LoVo (cell line): ENCODE measurements at places on chromosomes 7 and 10.
A peak's percentile ranks its signal among the peaks of the same experiment; 100 is the strongest.

DNA sequence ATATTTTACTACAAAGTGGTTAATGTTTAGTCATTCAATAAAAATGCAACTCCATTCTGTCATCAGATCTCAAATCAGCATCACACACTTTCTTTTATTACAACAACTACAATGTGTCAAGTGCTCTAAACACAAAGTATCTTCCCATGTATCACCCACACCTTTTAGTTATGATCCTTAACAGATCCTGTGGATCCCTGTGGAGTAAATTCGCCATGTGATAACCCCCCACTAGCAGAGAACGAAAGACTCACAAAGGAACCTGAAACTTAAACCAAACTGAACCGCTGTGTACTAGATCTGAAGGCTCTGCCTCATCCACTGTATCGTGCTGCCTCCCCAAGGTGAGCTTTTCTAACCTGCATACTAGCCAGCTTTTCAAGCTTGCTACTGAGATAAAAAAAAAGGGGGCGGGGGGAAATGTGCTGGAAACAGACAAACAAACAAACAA is 1.7 kb downstream of the DPY19L1 start:
- DNase-seq = peak; percentile 12

DNA sequence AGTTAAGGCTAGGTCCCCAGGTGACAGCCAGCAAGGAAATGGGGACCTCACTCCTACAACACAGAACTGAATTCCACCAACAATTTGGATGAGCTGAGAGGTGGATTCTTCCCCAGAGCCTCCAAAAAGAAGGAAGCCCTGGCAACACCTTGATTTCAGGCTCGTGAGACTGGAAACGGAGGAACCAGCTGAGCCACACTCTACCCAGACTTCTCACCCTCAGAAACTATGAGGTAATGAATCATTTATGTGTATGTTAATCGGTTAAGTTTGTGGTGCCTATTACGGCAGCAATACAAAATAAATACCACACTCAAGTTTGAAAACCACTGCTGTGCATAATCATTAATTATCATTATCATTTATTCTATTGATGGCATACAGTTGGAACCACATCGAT is 532.4 kb upstream of the ANKRD30A start:
- DNase-seq = no peak

GRCh38 chr10:11173042-11173441 is 155.4 kb downstream of the CELF2 start:
- DNase-seq = no peak

DNA sequence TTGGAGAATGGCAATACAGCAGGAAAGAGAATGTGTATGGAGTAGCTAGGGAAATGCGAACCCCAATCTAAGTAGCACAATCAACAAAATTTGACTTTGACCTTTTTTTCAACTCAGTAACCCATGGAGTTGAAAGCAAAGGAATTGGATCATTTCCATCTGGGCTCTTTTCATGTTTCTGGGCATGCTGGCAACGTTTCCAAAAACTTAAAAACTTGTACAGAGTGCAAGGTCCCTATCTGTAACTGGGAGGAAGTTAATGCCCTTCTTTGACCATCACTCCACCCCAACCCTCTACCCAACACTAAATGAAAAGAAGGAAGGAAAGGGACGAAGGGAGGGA is 1.3 kb upstream of the HIBADH start:
- no peak for DNase-seq

DNA sequence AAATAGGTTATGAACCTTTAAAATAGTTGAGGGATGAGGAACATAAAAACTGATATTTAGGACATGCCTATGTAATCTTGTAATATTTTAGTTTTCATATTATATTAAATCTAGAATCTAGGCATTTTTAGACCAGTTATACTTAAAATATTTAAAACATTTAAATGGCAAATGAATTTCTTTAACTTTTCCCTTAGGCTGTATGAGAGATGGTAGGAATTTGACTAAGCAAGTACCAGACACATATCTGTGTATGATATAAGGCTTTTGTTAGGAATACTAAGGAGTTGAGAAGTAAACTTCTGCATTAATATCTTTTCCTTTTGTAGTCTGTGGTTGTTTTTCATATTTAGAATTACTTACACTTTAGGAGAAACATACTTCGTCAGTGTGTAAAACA is 25.1 kb downstream of the SEPTIN7 start:
- DNase-seq = no peak

DNA sequence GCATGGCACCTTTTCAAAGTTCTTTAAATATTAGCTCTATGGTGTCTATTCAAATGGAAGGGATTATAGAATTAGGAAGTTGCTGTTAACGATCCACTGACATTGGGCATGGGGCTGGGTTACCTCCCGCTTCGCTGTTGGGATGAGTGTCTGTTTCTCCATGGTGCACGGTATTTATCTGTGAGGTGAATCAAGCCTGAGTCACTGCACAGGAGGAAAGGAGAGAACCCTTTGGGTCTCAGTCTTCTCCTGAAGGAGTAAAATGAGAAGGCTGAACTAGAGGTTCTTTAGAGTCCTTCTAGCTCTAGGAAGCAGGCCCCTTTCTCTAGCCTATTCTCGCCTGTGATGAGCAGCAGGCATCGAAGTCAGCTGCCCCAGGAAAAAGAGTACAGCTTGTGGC is 7.3 kb downstream of the JCAD start:
- no peak for DNase-seq

DNA sequence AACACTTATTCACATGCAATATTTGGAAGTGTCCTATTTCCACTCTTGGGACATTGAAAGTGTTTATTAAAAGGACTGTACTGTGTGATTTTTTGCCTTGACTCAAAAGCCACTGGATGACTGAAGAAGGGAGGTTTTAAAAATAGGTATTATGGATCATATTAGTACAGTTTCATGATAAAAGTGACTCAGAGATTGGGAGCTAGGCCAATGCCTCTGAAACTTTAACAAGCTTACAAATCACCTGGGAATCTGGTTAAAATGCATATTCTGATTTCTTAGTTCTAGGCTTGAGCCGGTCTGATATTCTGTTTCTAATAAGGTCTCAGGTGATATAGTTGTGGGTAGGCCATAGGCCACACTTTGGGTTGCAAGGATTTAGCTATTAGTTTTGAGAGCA is 191.2 kb downstream of the PLXDC2 start:
- DNase-seq = no peak

- no peak for DNase-seq
Observed at GRCh38 chr7:158096582-158096981, 491.0 kb downstream of the PTPRN2 start.

- no peak for DNase-seq
Observed at GRCh38 chr10:113057948-113058522, 108.0 kb downstream of the TCF7L2 start.

DNA sequence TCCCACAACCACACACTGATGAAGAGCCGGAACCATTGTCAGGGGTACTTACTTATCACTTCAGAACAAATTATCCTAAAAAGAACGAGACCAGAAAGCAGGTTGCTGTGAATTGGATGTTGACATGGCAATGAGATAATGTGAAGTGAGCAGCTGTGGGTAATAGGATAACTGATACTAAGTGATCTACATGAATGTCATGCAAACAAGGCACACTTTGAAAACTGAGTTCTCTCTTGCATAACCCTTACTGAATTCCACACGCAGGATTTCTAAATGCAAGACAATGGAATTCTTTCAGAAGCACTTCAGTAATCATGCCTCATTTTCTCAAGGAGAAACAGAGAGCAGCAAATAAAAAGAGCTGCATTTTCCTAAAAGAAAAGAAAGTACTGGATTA is 242.5 kb upstream of the TMEM229A start:
- no peak for DNase-seq

DNA sequence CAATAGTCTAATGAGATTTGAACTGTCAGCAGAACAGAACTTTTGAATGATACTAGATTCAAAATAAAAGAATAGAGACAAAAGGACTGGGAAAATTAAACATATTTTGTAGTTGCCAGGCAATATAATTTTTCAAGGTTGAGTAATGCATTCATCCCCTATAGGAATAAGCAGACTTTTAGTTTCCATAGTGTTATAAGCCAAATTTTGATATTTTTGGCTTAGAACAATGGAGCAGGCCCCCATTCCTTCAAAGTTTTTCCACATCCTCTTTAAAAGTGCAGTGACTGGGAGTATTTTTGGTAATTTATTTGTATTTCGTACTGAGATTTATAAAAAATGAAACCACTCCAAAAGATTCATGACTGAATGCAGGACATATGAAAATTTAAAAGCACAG is 24.0 kb downstream of the MEOX2 start:
- DNase-seq = no peak

DNA sequence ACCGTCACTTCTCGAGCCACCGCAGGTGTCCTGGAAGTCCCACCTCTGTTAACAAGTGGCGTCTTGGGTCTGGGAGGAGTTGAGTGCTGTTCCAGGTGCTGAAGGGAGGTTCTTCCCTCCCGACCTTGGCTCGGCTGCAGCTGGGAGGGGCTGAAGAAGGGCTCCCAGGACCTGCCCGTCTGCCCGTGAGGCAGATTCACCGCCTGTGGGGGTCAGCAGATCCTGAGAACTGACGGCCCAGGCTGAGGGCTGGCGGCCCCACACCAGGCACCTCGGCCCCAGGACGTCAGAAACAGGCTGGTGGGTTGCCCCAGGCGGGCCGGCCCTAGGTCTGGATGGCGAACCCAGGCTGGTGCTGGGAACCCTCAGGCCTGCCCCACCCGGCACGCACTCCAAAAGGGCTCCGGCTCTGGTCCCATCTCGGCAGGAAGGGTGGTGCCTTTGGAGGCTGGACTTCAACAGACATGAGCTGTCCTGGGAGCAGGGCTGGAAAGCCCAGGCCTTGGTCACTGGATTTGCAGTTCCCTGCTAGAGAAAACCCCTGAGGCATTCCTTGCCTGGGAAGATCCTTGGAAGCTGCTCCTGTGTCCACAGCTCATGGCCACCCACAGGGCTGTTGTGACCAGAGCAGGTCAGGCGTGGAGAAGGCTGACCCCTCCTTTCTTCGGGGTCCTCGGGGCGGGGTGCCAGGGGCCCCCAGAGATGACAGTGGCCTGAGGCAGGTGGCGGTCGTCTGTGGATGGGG is 42.6 kb upstream of the CFAP46 start:
- no peak for DNase-seq

GRCh38 chr7:9680713-9681112 is 1247.3 kb downstream of the NXPH1 start:
- no peak for DNase-seq

DNA sequence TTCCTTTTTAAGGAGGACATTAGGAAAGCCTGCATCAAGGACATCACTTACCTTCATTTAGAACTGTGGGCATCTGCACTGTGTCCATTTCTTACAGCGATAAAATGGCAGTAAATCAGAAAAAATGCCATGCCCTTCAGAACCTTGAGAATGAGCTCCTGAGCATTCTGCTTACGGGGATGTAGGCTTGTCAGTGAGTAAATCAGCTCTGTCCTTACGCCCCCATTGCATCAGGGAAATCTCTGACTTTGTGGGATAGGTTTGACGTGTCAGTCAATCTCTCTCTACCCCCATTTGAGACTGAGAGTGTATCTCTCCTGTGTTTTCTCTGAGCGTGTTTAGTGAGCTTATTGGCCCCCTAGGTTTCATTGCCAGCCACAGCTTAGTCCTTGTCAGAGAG is 837.1 kb downstream of the LRMDA start:
- DNase-seq = no peak

GRCh38 chr10:128062331-128062880 is 63.8 kb downstream of the MKI67 start:
- DNase-seq = no peak

DNA sequence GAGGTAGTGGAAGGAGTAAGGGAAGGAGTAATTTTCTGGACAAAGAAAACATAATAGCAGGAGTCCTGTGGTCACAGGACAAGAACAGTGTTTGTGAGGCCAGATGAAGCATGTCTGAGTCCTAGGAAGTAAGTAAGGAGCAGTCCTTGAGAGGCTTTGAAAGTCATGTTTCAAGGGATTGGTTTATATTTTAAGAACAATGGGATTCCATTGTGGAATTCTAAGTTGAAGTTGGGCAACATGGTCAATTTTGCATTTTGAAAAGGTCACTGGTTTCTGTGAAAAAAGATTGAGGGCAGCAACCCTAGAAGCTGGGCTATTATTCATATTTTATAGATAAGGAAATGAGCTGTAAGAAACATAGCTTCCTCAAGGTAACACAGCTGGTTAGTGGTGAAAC is 10.8 kb upstream of the SLC25A28 start:
- DNase-seq = no peak

GRCh38 chr7:37247861-37248260 is 200.8 kb downstream of the ELMO1 start:
- DNase-seq = no peak

DNA sequence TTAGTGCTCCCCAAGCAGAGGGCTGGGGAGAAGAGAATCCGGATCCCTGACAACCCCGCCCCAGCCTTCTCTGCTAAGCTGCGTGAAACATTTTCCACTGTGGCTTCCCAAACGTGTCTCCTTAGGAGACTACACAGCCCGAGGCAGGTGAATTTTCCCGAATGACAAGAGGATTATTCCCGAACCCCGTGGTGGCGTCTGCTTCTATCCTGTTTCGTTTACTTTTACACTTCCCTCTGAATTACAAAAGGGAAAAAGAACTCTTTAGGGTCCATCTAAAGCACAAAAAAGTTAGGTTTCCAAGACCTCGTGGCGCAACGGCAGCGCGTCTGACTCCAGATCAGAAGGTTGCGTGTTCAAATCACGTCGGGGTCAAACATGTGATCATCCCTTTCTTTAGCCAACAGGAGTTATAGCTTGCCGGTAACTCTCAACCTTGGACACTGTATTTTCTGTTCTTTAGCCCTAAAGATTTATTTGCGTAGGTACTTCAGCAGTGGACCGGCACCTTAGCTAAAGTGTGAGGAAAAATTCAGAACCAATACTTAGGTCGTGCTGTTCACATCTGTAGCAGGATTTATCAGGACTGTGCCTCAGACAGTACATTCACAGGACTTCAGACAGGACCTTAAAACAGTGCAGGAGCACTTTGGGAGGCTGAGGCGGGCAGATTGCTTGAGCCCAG is 3.2 kb upstream of the ZNF789 start:
- no peak for DNase-seq

DNA sequence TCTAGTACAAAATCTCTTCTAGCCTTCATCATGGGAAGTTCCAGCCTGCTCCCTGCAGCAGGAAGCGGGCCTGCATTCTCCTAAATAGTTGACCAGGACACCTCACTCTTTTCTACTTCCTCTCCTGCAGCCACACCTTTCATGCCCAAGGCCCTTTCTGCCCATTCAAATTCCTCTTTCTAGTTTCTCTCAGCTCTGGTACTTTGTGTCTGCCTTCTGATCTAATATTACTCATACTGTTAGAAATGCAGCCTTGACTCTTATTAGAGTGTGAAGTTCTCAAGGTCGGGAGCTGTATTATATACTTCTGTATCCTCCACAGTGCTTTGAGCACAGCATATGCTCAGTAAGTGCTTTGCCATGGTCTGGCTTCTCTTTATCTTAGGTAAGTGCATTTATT is 103.1 kb downstream of the PRKCQ start:
- DNase-seq = no peak

- no peak for DNase-seq
Observed at GRCh38 chr7:129492391-129492790, 9.9 kb upstream of the SMKR1 start.
